Activated naive CD4-positive, alpha-beta T cell treated with anti-CD3 and anti-CD28 coated beads, Interleukin-2, amount 50 U/mL, for 72 hours (primary cell): ENCODE measurements at places on chromosomes 2 and 18. TPM values are rescaled to one million over a fixed set of nuclear protein-coding genes. Genes with fewer than 3 reads are reported as not detected.

TTN gene
- 4.3 TPM for total RNA-seq

UPP2 gene
- total RNA-seq = not detected

PAX8 gene
- 0.35 TPM for total RNA-seq

LYPD6 gene
- not detected for total RNA-seq

TSPYL6 gene
- not detected for total RNA-seq

ABCG8 gene
- not detected for total RNA-seq

ZFP36L2 gene
- total RNA-seq = 70.4 TPM

CAPN14 gene
- 1.2 TPM for total RNA-seq

TMEM247 gene
- total RNA-seq = not detected

TXNDC2 gene
- not detected for total RNA-seq

SERPINB11 gene
- not detected for total RNA-seq

MLPH gene
- not detected for total RNA-seq

EGR4 gene
- total RNA-seq = not detected

RAPGEF4 gene
- total RNA-seq = 1.3 TPM

MATN3 gene
- not detected for total RNA-seq

RNF144A gene
- total RNA-seq = 57.5 TPM

MYO3B gene
- 0.18 TPM for total RNA-seq

CCDC102B gene
- total RNA-seq = 2.5 TPM

GPR155 gene
- total RNA-seq = 8.8 TPM

CRYBA2 gene
- total RNA-seq = not detected

SCN9A gene
- total RNA-seq = 0.10 TPM

RAD51AP2 gene
- not detected for total RNA-seq

RFTN2 gene
- not detected for total RNA-seq

KCNIP3 gene
- total RNA-seq = not detected

ARHGEF4 gene
- 0.20 TPM for total RNA-seq

CHMP3 gene
- total RNA-seq = 29.8 TPM

IL1R1 gene
- total RNA-seq = 6.8 TPM

PAIP2B gene
- 3.7 TPM for total RNA-seq

ASB18 gene
- total RNA-seq = not detected

CD8B2 gene
- total RNA-seq = not detected

CCDC121 gene
- 0.19 TPM for total RNA-seq

MAP3K19 gene
- total RNA-seq = not detected

MDH1B gene
- 1.4 TPM for total RNA-seq

CACNB4 gene
- 0.32 TPM for total RNA-seq

SFXN5 gene
- 16.0 TPM for total RNA-seq

ANKMY1 gene
- 22.1 TPM for total RNA-seq

AGPS gene
- 46.5 TPM for total RNA-seq

ERMN gene
- total RNA-seq = 2.7 TPM

POMC gene
- 2.4 TPM for total RNA-seq

PARD6G gene
- total RNA-seq = not detected

DPYSL5 gene
- total RNA-seq = not detected

C1GALT1C1L gene
- not detected for total RNA-seq

IL37 gene
- total RNA-seq = not detected

MYCN gene
- total RNA-seq = not detected

CFC1 gene
- not detected for total RNA-seq

ATP5F1A gene
- total RNA-seq = 452 TPM

RAB31 gene
- total RNA-seq = 0.36 TPM

CNTNAP5 gene
- total RNA-seq = not detected

CPO gene
- not detected for total RNA-seq

DLX1 gene
- total RNA-seq = not detected

HAAO gene
- 1.4 TPM for total RNA-seq

EHBP1 gene
- total RNA-seq = 39.7 TPM

MC2R gene
- not detected for total RNA-seq

CD207 gene
- not detected for total RNA-seq

OSR1 gene
- not detected for total RNA-seq
